ENCODE measurements at places on chromosomes 7 and 10. TPM values are rescaled to one million over a fixed set of nuclear protein-coding genes. Genes with fewer than 3 reads are reported as not detected.

The CTNNA3 gene
- not detected for total RNA-seq

DNA sequence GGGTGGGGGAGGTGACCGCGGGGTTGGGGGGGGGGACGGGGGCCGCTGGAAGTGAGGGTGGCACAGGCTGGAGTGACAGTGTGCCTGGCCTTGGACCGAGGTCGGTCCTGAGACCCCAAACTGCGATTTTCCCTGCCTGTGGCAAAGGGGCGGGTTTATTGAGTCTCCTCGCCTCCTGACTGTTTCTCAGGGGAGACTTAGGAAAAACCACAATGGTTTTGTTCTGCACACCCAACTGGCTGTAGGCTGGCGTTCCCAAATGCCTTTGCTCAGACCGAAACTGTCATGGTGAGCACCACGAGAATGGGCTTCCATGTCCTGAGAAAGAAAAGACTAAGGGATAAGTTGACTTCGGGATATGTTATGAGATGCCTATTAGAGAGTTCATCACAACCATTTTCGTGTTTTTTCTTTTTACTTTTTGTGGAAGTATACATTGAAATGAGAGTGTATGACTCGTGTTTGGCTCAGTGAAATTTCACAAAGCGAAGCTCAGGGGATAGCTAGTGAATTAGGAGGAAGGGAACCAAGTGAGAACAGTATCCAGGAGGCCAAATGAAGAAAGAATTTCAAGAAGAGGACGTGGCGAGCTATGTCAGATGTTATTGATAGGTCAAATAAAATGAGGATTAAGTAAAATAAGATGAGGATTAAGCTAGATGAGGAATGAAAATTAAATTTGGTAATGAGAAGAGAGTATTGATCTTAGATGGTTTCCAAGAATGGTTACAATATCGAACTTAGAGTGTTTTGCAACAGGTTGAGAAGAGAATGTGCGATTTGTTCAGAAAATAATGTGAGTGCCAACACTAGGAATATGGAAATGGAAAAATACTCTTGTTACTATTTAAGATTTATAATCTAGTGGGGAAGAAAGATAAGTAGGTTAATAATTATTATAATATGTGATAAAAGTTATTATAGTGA lies 918 bp downstream of the NET1 start:
- peak; percentile 16 for DNase-seq

DNA sequence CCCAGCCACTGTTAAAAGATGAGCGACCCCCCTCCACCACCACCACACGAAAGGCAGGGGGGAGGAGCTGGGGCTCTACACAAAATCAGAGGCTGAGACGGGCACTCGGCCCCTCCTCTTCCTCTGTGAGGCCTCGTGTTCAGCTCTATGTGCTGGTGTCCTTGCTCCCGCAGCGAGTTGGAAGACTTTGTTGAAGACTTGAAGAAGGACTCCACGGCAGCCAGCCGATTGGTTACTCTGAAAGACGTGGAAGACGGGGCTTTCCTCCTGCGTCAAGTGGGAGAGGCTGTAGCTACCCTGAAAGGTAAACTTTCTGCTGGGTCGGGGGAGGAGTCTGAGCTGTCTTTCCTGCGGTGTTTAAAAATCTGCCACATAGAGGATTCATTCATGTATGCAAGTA lies 203.7 kb downstream of the ARHGAP21 start:
- DNase-seq = peak; percentile 75

The LRRC18 gene
- not detected for total RNA-seq

GRCh38 chr10:114684822-114685209 lies 26.7 kb upstream of the ABLIM1 start:
- DNase-seq = no peak

The PTPRZ1 gene
- total RNA-seq = not detected

The SFTPD gene
- total RNA-seq = not detected

- no peak for DNase-seq
Observed at GRCh38 chr10:3896161-3896560, 111.2 kb upstream of the KLF6 start.

DNA sequence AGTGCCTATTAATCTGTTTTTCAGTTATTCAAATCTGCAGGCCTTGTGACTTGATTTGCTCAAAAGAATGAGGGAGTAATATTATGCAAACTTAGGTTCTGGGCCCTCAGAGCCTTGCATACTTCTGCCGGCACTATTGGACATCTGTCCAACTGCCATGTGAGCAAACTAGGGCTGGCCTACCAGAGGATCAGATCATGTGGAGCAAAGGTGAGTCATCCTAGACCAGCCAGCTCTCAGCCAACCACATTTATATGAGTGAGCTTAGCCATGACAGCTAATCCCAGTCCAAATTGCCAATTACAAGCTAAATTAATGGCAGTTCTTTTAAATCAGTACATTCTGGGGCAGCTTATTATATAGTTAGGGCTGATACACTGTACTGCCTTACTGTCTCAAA lies 69.6 kb downstream of the SDHAF3 start:
- DNase-seq = no peak

- no peak for DNase-seq
Observed at GRCh38 chr10:65197935-65198334, 1676.7 kb downstream of the REEP3 start.

The CYP2C19 gene
- 0.12 TPM for total RNA-seq

DNA sequence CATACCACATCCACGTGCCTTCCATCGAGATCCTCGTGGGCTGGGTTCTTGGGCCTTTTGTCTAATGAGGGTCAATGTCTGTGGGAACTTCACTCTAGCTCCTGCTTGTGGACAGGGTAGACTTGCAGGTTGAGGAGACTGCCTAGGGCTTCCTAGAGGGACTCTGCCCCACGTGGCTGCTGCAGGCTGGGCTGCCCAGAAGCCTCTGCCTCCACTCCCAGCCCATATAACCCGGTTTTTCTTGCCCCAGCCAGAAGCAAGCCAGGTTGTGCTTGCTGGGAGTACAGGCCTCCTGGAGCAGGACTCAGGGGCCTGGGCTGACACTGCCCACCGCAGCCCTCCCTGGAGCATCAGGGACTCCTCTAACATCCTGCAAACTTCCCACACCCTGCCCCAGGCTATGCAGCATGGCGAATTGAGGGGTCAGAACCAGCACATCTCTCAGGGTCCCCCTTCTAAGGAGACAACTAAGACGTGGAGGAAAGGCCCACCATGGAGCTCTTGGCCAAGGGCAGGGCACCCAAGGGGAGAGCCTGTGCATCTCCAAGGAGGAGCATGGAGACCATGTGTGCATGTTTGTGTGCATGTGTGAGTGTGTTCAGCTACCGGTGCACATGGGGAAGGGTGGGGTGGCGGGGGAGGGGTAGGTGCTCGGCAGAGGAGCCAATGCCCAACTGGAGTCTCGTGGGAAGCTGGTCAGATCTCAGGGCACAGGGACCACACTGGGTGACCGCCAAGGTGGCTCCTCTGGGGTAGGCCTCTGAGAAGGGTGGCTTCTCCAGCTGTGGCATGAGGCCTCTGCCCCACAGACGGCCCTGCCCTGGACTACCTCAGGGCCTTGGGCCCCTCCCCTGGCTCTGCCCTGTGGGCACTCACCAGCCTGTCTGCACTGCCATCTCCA lies 62.6 kb downstream of the RASGEF1A start:
- DNase-seq = no peak

- no peak for DNase-seq
Observed at GRCh38 chr7:70325509-70326101, 727.3 kb downstream of the AUTS2 start.

GRCh38 chr10:96374639-96374984 lies 15.8 kb upstream of the OPALIN start:
- no peak for DNase-seq

The PTF1A gene
- not detected for total RNA-seq

The ADCYAP1R1 gene
- not detected for total RNA-seq

DNA sequence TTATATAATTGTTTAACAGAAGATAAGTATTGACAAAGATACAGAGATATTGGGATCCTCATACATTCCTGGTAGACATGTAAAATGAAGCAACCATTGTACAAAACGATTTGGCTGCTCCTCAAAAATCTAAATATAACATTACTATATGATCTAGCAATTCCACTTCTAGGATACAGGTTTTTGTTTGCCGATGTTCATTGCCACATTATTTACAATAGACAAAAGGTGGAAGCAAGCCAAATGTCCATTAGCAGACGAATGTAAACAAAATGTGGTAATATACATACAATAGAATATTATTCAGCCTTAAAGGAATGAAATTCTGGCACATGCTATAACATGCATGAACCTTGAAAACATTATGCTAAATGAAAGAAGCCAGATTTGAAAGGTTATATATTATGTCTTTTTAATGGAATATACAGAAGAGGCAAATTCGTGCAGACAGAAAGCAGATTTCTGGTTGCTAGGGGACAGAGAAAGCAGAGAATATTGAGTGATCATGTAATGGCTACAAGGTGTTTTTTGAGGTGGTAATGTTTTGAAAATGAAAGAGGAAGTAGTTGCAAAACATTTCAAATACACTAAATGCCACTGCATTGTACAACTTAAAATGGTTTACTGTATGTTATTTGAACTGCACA lies 44.9 kb downstream of the POLR1F start:
- DNase-seq = no peak

GRCh38 chr7:82685214-82685613 lies 241.6 kb upstream of the CACNA2D1 start:
- DNase-seq = no peak
